Stimulated activated CD8-positive, alpha-beta memory T cell treated with anti-CD3 and anti-CD28 coated beads, Interleukin-15, amount 100 ng/mL, for 48 hours (primary cell): ENCODE measurements at places on chromosomes 6 and 20.
A peak's percentile ranks its signal among the peaks of the same experiment; 100 is the strongest.

GRCh38 chr6:162090734-162091133 is 636.8 kb downstream of the PRKN start:
- DNase-seq, result no peak

- no peak for DNase-seq
These were observed 296.9 kb downstream of the FOXC1 start for GRCh38 chr6:1906609-1907008.

GRCh38 chr20:48898896-48899530 is 22.5 kb upstream of the ARFGEF2 start:
- no peak for DNase-seq

DNA sequence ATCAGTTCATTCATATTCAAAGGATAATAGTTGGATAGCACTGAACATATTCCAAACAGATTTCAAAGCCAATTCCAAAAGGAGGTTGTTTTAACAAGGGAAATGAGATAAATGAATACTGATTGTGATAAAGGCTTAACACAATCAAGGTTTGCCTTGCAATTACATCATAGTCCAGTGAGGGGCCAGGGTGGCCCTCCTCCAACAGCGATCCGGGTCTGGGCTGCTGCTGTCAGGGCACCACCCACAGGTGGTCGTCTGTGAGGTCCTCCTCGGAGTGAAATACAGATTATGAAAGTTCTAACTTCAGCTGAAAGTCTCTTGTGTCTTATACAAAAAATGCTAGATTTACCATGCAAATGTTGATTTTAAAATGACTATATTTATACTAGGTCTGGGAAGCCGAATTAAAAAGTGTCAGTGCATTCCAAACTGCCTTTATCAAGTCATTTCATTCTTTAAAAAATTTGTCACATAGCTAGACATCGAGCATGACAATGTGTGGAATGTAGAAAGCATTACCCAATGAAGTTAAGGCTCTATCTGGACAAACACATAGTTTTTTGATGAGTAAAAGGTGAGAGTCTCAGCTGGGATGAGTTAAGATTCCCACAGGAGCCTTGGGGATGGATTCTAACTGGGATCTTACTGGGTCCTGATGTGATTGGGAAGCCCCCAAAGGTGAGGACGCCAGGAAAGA is 65.9 kb upstream of the SLC22A23 start:
- DNase-seq, result no peak

DNA sequence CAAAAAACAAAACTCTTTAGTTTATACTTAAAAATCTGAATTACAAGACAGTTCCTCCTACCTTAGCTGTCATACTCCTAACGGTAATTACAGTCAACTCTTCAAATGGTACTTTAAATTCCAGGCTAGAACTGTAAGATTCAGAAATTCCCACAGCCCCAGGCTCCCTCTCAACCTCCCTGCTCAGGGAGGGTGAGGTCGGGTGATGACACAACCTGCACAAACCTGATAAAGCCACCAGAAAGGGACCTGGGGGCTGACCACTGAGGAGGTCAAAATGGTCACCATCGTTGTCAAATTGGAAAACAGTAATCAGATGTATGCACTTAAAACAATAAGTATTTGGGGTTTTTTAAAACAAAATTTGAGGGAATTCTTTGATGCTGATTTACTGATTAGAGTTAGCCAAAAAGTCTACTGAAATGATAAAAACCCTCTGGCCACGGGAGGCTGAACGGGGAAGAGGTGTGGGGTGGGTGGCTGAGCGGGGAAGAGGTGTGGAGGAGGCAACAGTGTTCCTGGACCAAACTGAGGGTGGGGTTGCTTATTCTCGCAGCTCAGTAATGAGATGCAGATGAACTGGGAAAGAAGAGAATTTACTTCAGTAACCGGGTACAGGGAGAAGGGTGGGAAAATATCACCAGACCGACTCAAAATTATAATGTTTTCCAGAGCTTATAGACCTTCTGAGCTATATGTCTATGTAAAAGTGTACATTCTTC is 52.4 kb downstream of the SLC22A1 start:
- DNase-seq, result no peak

GRCh38 chr6:166313255-166314070 is 5.3 kb upstream of the PRR18 start:
- peak; percentile 34 for DNase-seq

GRCh38 chr20:57753332-57754164 is 43.7 kb upstream of the PMEPA1 start:
- DNase-seq, result no peak

DNA sequence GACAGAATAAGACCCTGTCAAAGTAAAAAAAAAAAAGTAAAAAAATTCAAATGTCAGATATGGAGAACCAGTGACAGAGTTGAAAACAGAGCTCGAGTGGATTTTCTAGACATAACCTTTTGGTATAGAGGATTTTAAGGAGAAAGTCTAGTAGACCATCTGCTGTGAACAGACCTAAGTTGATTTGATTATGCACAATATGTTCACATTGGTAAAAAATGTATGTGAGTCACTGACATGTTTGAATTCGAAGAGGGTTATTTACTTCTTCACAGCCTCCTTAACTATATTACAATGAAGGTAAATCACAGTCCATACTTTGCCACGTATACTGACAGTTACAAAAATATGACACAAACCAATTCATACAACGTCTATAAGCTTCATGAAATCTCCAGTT is 7.4 kb downstream of the TINAG start:
- DNase-seq, result no peak

- no peak for DNase-seq
These were observed 14.5 kb downstream of the RIPOR3 start for GRCh38 chr20:50676858-50677257.

DNA sequence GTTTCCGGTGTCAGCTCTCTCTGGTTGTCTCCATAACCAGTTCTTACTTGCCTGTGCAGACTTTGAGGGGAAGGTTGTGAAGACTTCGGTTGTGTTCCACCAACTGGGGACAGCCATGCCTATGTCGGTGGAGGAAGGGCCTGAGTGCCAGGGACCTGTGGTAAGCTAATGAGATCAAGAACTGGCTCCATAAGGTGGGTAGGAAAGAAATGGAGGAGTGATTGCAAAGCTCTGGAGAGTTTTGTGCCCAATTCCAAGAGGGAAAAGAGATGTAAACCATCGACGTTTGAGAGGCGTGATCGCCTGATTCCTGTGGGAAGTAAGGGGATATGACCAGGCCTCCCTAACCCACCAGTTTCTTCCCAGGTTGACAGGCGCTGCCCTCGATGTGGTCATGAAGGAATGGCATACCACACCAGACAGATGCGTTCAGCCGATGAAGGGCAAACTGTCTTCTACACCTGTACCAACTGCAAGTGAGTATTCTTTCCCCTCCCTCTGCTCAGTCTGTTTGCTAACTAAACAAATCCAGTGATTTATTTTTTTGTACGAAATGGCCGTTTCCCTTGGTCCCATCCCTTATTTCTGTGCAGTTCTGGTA is 893 bp downstream of the POLR1H start:
- no peak for DNase-seq

- DNase-seq, result no peak
These were observed 102.2 kb upstream of the AKAP12 start for GRCh38 chr6:151137542-151137941.

DNA sequence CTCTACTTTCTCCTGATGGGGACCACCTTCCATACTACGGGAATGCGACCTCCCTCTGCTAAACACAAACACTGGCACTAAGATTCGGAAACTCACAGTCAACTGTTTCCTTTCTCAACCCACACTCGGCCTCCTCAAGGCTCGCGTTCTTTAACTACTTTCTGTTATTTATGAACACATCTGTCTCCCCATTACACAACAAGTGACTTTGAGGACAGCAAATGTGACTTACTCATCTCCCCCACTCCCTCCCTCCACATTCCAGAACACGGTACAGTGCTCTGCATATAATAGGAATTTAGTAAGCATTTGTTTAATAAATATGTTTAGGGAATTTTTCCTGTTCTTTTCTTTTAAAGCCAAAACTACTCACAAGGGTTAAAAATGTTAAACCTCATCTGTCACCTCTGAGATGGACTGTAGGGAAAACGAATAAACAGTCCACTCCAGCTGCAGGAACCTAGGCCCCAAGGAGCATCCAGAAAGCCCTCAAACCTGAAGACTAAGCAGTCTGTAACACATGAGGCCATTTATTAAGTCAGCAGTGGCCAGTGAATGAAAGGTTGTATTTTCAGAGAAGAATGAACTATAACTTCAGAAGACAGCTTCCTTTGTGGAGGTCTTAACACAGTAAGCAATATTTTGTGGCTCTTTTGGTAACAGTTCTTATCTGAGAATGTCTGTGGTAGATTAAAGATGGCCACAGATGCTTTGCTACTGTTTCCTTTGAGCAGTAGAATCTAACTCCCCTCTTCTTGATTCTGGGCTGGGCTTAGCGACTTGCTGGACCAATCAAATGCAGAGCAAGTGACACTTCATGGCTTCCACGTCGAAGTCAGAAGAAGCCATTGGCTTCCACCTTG is 209.6 kb upstream of the DTNBP1 start:
- no peak for DNase-seq

- no peak for DNase-seq
These were observed 16.2 kb downstream of the GABRR2 start for GRCh38 chr6:89298680-89299465.

- DNase-seq, result no peak
These were observed 112.8 kb downstream of the LINC00237 start for GRCh38 chr20:20993372-20993771.

GRCh38 chr6:34201455-34202107 is 35.1 kb upstream of the HMGA1 start:
- DNase-seq, result no peak

DNA sequence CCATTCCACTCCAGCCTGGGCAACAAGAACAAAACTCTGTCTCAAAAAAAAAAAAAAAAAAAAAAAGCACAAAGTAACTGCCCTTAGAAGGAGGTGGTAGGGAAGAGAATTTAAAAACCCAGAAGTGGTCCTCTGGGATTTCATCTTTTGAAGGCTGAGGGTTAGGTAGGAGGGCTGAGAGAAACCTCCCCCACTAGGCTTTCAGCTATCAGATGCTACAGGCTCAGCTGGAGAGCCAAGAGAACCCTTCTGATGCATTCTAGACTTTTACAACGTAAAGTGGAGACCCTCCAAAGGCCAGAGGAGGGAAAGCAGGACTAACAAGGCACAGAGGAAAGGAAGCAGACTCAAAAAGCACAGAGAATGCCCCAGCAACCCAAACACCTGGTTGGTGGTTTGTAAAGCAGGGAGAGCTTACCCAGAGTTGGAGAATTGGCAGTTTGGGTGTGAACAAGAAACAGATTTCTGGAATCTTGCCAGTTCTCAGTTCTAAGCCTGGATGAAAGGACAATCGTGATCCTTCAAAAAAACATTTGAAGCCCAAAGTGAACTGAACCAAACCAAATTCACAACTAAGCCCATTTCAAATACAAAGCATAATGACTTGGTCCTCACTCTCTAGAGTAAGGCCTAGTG is 23.2 kb upstream of the SPAG4 start:
- DNase-seq, result no peak

GRCh38 chr20:14489544-14489943 is 152.1 kb upstream of the FLRT3 start:
- DNase-seq, result no peak

DNA sequence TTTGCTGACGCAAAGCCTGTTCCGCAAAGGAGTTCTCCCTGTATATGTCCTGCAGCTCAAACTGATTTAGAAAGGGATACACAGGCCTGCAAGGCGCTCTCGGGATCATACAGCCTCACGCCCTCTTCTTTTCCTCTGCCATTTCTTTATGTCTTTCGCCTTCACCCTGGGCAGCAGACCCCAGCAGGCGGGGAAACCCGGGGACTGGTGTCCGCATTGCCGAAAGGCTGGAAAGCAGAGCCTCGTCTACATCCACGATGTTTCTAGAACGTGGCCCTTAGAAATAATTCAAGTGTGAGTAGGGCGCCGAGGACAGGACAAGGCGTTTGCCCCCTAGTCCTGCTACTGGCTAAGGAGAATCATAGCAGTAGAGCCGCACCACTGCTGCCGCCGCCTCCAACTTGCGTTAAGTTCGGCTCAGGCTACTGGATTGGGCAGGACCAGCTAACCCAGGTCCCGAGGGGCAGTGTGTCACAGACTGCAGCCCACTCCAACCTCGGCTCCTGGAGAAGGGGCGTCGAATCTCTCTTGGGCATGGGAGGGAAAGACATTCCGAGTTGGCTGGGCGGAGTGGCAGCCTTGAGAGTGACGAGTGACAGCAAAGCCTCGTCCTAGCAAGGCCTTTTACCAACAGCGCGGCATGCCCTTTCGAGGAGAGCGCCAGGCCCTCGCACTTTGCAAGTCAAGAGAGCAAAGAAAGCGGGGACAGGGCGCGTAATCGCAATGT is 2.6 kb upstream of the TBX18 start:
- no peak for DNase-seq

DNA sequence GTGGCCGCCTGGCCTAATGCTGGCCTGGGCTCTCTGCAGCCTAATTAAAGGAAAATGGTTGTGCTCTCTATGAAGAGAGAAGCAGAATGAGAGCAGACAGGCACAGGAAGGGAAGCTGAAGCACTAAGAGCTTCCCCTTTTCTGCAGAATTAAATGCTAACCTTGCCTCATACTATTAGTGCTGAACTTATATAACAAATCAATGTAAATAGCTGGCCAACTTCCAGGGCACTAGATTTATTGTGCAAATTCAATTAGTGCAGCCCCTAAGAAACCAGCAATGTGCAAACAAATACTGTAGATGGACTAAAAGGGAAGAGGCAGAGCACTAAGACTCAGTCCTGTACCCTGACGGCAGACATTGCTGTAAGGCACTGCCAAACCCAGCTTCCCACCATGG is 36.1 kb upstream of the INSM1 start:
- no peak for DNase-seq

- no peak for DNase-seq
These were observed 285.6 kb downstream of the SAMD5 start for GRCh38 chr6:147793871-147794643.

GRCh38 chr6:11368760-11369159 is 136.3 kb upstream of the NEDD9 start:
- no peak for DNase-seq

DNA sequence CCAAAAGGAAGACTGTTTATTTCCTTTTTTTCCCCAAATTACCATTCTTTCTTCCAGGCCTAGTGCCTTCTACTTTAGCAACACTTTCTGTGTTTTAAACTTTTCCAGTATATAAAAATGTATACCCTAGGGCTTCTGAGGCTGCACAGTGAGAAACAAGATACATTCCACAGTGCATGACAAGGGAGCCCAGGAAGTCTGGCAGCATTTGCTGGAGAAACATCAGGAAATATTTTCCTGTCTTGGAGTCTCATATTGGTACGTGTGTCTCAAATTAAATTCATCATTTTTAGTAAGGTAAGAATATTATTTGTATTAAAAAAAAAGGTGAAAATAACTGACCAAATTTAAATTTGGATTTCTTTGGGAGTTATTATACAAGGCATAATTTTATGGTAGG is 662.6 kb downstream of the RFPL4B start:
- no peak for DNase-seq

DNA sequence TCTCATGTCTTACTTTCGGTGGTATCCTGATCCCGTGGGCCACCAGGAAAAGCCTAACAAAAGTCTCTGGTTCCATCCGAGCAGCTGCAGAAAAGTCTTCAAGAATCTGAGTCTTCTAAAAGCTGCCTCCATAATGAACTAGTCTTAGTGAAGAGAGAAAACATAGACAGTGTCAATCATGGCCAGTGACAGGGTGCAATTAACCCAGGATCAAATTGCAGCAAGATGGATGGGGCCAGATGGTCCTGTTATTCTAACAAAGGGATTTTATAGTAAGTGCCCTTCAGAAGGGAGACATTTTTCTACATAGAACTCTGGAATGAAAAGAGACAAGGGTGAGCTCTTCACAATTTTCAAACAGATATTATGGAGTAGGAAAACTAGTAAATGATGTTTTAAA is 281.6 kb upstream of the ZFP64 start:
- DNase-seq, result no peak
